HT-29 (cell line): ENCODE measurements at places on chromosomes 7 and 10.

DNA sequence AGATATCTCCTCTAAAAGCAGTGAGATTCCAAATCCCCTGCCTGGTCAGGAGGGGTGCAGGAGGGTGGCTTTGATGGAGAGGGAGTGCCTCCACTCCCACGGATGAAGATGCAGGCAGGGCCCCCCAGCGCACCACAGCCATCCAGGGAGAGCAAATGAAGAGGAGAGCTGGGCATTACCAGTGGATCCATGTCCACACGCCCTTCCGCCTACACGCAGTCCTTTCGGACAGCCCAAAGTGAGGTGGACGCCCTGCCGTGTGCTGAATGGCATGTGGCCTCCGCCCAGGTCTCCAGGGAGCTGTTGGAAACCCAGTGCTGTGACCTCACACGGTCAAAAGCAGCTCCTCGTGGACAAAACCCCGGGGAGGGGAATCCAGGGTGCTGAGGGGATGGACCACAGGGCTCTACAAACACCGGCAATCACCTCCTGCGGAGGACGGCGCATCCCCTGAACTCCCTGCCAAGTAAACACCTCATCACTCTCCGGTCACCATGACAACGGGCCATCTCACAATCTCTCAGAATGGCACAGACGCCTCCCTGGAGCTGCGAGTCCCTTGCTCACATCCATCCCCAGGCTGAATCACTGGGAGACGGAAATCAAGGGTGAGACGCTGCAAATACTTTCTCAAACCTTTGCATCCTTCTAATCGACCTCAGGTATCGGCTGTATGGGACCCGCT lies 35.0 kb upstream of the DNAAF5 start:
- no peak for DNase-seq

- peak; percentile 31 for DNase-seq
Measured at GRCh38 chr10:62394556-62395018, 20.4 kb downstream of the ZNF365 start.

DNA sequence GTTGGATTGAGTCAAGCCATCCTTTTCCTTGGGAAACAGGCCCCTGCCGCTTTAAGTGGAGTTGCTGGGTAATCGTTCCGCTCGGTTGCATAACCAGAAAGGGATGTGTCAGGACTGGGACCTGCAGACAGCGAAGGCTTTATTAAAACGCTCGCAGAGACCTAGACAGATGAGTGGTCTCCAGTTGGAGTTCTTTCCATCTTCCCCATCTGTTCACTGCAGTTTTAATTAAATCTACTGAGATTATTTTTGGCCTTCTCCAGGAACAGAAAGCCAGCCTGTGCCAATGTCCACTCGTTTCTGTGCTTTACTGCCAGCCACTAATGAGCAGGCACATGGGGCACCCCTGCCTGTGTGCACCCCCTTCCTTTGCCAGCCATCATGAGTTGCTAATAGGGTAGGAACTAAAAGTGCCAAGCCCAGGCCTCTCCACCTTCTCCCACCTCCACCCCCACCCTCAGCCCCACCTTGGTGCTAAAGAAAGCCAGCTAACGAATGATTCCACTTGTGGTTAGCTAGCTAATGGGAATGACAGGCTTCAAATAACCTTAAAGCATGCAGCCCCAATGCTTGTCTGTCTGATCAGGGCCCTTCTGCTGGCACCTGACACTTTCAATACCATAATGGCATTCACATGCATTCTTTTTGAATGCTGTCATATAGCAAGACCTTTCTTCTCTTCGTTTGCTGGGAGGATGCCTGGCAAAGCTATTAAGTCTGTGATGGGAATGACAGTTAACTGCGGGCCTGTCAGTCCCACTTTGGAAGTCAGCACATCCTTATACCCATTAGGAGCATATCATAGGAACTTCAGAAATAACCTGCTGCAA lies 556.8 kb upstream of the GALNT17 start:
- DNase-seq, result no peak

GRCh38 chr10:60473557-60473956 lies 83.9 kb upstream of the ANK3 start:
- DNase-seq, result no peak

DNA sequence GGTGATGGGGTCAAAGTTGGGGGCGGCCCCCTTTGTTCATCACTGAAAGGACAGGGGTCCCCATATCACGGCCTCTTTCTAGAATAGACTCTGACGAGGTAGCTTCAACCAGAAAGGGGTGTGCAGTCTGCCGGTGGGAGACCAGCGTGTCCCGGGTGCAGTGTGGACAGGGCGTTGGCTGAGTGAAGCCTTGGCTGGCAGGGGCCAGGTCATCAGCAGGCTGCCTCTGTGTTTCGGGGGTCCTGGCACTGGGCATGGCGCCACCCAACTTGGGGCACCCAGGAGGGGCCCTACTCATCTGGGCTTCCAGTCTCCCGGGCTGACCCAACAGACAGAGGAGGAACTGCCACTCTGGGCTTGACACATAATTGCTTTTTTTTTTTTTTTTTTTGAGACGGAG lies 3.5 kb upstream of the AMZ1 start:
- DNase-seq, result no peak

DNA sequence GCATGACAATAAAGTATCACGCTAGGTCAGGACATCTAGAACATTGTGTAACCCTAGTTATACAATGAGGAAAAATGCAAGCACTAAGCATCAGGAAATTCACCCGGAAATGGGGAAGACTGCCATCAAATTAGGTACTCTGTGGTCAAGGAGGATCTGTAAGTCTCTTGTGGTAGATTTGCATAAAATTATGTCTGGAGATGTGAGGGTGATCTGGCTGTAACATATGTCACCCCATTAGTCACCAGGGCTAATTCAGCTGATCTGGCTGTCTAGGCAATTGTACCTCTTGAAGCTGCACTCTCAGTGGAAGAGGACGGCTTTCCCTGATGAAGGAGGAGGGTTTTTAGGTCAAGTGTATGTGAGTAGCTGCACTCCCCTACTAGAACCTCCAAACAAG lies 14.8 kb downstream of the AKR1D1 start:
- no peak for DNase-seq

- no peak for DNase-seq
Measured at GRCh38 chr10:129104266-129105045, 362.6 kb upstream of the MGMT start.

DNA sequence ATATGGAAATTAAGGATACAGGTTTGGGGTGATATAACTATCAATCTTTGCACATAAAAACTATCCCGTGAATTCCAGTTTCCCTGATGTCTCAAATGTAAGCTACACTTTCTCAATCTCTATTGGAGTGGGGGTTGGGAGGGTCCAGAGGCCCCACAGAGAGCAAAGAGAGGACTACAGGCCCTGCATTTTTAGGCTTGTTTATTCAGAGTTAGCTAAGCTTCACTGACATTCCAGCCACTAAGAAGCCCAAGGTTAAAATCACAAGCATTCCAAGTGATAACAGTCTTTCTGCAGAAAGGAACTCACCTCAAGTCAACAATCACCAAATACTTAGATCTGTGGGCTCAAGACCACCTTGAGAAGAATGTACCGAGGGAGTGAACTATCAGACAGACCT lies 31.6 kb upstream of the LAMB1 start:
- DNase-seq, result no peak

DNA sequence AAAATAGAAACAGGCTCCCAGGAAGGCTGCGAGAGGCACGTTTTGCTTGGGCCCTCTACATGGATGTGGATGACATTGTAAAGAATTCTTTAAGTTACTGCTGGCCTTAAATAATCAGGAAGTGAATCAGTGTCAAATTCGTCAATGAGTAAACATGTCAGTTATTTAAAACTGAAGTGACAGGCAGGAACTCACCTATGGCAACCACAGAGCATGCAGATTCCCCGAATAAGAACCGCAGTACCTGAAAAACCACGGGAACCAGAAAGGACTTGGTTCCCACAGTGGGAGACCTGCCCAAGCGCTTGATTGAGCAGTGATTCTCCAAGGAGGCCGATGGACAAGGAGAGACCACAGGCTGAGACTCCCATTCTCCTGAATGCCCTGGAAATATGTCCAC lies 351.2 kb upstream of the AKR1E2 start:
- DNase-seq, result peak; percentile 23

DNA sequence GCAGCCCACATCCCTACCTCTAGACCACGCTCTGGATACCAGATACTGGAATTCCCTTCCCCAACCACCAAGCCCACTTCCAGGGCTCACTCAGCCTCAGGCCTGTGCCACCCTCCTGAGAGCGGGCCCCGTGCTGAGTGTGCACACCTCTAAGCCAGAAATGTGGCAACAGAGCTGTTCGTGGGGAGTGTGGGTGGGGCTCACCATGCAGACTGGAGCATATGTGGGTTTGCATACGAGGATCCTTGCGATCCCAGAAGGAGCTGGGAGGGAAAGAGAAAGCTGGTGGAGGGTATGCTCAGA lies 13.0 kb upstream of the LIMK1 start:
- DNase-seq, result no peak

- peak; percentile 37 for DNase-seq
Measured at GRCh38 chr10:73588656-73589055, 2.5 kb downstream of the USP54 start.

- DNase-seq, result no peak
Measured at GRCh38 chr7:128879461-128879938, 16.8 kb downstream of the ATP6V1F start.

- no peak for DNase-seq
Measured at GRCh38 chr7:90119178-90119971, 34.9 kb upstream of the STEAP1 start.

GRCh38 chr7:22269963-22270362 lies 87.0 kb downstream of the RAPGEF5 start:
- peak; percentile 94 for DNase-seq

- DNase-seq, result no peak
Measured at GRCh38 chr10:70494966-70495365, 16.4 kb downstream of the PALD1 start.

- no peak for DNase-seq
Measured at GRCh38 chr7:37104822-37105518, 343.7 kb downstream of the ELMO1 start.

- no peak for DNase-seq
Measured at GRCh38 chr7:66281678-66282590, 76.8 kb downstream of the TPST1 start.

GRCh38 chr7:107276220-107276827 lies 107.5 kb downstream of the HBP1 start:
- DNase-seq, result no peak

- DNase-seq, result no peak
Measured at GRCh38 chr10:119520283-119520682, 22.2 kb downstream of the RGS10 start.

DNA sequence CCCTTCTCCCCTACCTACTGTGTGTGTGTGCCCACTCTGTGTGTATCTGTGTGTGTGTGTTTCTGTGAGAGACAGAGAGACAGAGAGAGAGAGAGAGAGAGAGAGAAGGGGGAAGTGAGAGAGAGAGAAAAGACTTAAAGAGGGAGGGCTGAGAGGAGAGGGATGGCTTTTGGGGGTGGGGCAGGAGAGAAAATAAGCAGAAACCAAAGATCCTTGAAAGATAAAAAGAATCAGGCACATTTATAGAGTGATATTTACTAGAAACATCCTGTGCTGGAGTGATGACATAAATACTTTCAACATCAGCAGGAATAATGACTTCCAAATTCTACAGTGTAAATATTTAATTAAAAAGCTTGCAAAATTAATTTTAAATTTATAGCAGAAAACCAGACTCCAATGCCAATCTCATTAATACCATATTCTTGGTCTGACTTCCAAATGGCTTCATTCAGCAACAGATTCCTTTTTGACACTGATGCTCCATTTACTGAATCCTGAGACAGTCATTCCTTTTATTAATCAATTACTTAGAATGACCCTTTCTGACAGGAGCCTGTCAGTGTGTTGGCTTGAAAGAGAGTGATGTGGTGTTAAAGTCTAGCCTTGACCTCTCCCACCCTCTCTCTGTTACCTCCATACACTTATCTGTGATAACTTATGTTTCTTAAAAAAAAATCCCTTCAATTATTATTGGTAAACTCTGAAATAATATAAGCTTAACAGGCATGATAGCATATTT lies 41.7 kb upstream of the WNT2 start:
- no peak for DNase-seq

- peak; percentile 25 for DNase-seq
Measured at GRCh38 chr10:112952282-112953173, 2.5 kb downstream of the TCF7L2 start.

GRCh38 chr7:16028636-16029035 lies 342.2 kb upstream of the MEOX2 start:
- no peak for DNase-seq
